GM12892 (cell line): ENCODE measurements at places on chromosomes 6 and 20.

GRCh38 chr6:24910961-24911725, 24.6 kb downstream of the RIPOR2 start:
- DNase-seq: peak; percentile 33

GRCh38 chr20:16364320-16364687, 208.9 kb downstream of the KIF16B start:
- DNase-seq: no peak

DNA sequence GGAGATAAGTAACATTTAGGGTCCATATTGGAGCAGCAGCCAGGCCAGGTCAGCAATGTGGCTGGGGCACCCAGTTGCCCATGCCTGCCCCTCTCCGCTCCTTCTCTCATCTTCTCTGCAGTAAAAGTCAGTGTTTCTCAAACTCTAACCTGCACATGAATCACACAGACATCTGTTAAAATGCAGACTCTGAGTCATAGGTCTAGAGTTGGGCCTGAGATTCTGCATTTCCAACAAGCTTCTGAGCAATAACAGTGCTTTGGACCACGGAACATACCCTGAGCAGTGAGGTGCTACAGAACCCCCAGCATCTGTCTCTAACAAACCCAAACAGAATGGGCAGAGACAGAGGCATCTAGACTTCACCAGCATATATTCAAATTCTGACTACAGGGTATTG, 10.1 kb downstream of the PHF10 start:
- DNase-seq: no peak

DNA sequence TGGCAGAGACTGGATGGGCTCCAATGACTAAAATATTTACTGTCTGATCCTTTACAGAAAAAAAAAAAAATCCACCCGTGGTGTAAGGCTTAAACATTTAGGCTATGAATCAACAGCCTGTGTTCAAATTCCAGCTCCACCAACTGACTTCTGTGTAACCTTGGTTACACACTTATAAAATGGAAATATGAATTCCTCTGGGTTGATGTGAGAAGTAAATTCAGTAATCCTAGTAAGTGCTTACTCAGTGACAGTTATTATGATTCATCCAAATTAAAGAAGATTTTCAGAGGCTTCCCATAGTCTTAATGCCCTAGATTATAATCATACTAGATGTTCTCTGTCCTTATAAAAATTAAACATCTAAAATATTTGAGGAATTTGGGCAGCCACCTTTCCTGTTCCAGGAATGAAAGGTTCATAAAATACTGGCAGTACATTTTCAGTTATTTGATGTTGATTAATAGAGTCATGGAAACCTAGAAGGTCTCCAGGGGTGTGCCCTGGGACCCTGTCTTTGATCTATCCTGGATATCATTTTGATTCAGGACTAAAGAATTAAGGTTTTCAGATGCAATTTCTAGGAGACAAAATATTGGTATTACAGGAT, 180.3 kb upstream of the ZNF217 start:
- DNase-seq: no peak

GRCh38 chr6:15796844-15797243, 134.0 kb upstream of the DTNBP1 start:
- no peak for DNase-seq

DNA sequence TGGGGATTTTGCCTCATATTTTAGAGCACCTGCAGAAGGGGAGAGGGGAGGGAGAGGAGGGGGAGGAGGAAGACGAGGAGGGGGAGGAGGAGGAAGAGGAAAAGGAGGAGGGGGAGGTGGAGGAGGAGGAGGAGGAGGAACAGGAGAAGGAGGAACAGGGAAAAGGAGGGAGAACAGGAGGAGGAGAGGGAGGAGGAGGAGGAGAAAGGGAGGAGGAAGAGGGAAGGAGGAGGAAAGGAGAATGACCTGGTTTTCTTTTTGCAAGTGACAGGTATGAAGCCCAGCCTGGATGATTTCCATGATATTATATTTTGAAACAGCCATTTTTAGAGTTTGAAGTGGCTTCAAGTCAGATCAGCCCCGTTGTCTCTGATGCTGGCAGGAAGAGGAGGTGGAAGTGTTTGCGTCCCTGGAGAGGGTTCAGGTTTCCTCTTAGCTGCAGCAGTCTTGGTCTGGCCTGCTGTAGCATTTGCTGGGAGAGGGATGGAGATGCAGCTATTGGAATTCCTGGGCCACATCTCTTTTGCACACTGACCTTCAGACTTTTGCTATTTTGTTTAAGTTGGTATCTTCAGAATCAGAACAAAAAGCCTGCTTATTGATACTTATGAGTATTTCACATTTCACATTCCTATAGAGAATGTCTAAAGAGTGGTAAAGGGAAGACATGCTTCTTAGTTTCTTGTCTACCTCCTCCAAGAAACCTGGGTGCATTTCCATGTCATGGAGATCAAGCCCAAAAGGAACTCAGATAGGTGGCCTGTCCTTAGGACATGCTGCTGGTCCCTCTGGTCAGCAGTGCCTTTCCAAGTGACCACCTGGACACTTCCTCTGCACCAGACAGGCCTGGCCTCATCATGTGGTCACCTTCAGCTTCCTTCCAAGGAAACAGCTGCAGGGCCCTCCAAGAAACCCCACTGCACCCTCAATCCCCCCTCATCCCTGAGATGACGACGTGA, 54.3 kb upstream of the IYD start:
- DNase-seq: no peak

DNA sequence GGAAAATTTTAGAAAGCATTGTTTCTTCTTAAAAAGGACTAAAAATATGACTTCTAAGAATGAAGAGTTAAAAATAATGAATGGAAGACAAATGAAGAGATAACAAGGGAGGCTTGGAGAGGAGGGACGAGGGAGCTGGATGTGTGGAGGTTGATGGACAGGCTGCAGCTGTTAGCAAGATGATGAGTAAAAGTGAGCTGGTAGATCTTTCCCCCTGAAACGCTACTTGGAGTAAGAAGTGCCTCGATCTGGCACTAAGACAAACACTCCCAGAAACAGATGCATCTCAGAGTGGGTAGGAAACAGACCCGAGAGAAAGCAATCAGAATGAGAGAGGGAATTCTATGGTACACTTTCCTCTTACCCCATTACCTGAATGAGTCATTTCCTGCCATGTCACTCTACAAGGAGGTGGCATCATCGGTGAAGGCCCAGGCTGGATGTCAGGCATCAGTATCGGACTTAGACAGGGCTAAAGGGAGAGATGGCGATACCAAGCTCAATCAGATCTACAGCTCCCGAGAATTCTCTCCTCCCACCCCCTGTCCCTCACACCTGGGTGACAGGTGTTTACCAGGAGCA, 154.1 kb upstream of the BMP2 start:
- no peak for DNase-seq

- no peak for DNase-seq
These were observed 38.2 kb downstream of the TMX4 start for GRCh38 chr20:7981374-7981773.

- no peak for DNase-seq
These were observed 45.5 kb upstream of the NR2E1 start for GRCh38 chr6:108120311-108120710.

GRCh38 chr6:116256694-116257093, 2.8 kb upstream of the TSPYL4 start:
- DNase-seq: no peak

GRCh38 chr20:47117773-47118172, 223.1 kb downstream of the EYA2 start:
- no peak for DNase-seq

DNA sequence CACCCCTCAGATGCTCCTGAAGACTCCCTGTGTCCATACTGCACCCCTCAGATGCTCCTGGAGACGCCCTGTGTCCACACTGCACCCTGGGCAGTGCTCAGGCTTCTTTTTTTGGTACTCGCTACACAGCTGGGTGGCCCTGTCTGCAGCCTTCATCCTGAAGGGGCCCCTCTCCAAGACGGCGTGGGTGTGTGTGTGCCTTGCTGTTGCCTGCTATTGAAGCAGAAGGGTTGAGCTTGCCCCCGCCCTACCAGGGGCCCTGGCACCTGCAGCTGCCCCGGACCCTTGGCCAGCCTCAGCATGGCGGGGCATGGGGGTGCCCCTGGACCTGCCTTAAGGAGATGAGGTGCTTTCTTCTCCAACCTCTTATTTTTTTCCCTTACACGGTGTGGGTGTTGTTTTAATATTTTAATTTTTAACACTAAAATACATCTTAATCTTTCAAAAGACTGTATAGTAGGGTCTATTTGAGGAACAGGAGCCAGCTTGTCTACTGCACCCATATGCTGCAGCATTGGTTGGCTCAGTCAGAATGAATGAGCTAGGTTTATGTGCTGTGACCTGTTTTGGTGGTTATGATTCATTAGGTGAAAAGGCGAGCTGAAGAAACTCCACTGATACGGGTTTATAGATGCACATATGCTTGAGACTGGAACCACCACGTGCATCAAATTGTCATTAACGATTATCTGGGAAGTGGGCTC, 135.9 kb downstream of the AGPAT4 start:
- no peak for DNase-seq

DNA sequence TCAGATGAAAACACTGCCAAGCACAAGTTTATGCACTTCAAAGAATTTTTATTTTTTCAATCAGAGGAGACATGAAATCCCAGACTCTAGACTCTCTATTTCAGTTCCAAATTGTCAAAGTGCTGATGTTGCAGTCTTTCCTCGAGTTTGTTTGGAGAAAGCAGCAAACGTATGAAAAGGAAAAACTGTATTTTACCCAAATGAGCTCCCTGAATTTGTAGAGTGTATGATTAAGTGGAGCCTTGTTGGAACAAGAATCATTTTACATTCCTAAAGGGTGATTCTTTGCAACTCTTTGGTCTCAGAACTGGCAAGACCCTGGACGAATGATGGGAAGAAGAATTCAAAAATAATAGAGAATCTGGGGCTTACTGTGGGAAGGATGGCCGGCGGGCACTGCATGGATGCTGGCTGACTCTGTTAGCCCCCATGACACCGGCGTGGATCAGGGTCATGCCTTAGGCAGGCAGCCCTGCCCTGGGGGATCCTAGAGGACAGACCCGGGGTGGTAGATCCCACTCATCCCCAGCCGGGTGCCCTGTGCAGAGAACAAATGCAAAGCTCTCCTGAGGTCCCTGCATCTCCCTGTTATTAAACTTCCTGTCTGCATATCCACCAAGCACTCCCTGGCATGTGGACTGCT, 207.4 kb downstream of the FNDC1 start:
- no peak for DNase-seq

DNA sequence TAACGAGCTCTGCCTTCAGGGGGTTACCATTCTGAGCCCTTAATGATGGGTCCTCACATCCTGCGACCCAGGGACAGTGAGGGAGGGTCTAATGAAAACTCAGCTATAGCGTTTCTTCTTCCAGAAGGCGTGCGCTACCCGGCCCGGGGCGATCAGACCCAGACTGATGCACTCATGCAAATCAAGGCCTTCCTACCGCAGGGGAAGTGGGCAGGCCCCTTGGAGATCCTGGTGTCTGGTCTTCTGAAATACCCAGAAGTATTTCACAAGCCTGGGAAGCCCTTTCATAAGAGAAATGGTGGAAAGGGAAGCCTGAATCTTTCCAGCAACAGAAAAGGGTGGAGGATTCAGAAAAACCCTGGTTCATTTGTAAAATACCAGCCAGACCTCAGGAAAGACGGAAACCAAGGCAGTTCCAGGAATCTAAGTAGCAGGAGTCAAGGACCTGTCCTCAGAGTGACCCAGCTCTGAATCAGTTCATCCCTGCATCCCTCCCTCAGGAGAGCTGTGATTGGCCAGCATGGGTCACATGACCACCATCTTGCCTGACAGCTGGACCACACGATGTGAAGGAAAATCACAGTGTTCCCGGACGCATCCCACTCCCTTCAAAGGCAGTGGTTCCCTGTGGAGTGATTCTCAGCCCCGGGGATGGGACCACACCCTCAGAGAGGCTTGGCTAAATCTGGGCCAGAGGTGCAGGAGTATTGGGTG, 12.7 kb downstream of the BFSP1 start:
- no peak for DNase-seq

DNA sequence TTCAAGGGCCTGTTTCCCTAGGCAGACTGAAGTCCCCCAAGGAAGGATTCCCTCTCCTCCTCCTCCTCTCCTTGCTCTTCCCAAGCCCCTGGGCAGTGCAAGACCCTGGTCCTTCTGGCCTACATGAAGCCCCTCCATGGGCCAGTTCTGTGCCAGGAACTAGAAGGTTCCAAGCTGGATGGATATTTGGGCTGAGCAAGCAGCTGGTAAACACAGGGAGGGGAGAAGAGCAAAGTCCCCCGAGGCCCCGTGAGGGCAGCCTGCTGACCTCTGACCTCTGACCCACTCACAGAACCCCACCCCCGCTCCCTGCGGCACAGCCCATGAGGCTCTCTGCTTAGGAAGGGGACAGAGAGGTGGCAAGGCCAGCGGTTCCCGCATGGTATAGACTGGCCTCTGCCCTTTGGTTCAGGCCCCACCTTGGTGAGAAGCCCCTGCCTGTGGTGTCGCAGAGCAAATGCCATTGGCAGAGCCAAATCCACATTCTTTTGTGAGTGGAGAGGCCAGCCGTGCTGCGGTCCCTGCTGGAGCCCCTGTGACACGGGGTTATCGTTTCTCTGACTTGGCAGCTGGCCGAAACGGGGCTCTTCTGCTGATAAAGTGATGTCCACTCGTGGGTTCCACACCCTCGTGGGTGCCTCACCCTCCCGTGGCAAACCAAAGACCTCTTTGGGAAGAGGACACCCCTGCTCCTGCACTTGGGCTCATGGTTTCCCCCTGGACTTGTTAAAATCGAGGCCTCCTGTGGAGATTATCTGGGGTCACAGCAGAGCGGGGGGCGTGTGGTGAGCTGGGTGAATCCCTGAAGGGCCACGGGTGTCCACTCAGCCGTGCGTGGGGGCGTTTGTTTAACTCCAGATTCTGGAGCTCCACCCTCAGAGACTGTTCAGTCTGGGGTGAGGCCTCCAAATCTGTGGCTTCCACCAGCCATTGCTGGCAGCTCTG, 2.1 kb upstream of the CHRNA4 start:
- DNase-seq: no peak

DNA sequence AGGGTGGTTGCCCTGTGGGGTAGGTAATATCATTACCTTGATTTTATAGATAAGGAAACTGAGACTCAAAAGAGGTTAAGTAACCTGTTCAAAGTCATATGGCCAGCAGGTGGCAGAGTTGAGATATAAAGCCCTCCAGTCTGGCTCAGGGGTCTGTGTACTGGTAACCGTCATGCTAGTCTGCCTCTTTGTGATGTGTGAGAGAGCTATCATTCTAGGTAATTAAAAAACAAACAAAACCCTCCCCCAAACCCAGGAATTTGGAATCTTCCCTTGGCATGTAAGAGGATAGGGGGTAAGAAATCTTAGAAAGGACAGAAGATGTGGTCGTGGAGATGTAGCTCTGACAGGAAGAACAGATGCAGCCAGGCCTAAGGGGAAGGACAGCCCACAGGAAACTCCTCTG, 206.0 kb downstream of the CDC5L start:
- peak; percentile 18 for DNase-seq

GRCh38 chr6:21118216-21118780, 475.3 kb upstream of the SOX4 start:
- DNase-seq: no peak

DNA sequence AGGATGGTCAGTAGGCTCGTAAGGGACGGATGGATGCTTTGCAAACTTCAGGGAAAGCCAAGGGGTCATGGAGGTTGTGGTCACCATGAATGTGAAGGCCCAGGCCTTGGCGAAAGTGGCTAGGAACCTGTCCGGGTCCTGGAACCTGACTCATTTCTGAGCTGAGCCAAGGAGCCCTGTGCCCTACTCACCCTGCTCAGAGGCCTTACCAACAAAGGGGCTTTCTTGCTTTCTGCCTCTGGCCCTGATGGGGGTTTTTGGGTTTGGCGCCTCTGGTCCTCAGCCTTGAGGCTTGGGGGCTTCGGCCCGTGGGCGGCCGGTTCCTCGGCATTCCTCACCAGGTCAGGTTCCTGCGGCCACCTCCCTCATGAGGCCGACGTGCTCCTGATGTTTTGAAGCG, 155.1 kb downstream of the DTNBP1 start:
- no peak for DNase-seq
